ENCODE measurements at places on chromosomes 11 and 22.

GRCh38 chr11:19101796-19102520, 15.0 kb upstream of the ZDHHC13 start:
- DNase-seq: no peak

GRCh38 chr22:33565580-33565995, 354.7 kb downstream of the LARGE1 start:
- no peak for DNase-seq

DNA sequence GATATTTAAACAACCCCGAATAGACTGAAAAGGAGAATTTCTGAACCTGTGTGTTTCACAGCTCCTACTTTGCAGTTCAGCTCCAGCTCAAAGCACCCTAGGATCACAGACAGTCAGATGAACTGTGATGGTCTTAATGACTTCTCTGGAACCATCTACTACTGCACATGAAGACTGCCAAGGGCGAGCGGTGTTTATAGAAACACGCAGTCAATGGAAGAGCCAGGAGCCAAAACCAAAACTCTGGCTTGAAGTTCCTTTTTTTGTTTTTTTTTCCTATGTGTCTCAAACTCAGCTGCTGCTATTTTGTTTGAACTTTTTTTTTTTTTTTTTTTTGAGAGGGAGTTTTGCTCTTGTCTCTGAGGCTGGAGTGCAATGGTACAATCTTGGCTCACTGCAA, 382.6 kb upstream of the SYN3 start:
- no peak for DNase-seq

DNA sequence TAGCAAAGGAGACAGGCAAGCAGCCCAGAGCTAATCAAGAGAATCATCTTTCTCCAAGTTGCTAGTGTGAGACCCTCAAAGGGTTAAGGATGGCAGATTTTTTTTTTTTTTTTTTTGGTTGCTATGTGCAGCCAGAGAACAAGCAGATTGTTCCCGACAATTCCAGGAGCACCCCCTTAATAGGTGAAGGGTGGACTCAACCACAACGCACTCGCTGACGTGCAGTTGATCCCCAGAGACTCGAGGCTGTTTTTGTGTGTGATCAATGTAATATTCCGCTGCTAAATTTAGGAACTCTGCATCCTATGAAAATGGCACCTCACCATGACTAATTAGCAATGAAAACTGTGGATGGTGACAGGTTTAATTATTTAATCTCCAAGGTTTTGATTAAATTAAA, 789.0 kb downstream of the KCNA4 start:
- DNase-seq: no peak

DNA sequence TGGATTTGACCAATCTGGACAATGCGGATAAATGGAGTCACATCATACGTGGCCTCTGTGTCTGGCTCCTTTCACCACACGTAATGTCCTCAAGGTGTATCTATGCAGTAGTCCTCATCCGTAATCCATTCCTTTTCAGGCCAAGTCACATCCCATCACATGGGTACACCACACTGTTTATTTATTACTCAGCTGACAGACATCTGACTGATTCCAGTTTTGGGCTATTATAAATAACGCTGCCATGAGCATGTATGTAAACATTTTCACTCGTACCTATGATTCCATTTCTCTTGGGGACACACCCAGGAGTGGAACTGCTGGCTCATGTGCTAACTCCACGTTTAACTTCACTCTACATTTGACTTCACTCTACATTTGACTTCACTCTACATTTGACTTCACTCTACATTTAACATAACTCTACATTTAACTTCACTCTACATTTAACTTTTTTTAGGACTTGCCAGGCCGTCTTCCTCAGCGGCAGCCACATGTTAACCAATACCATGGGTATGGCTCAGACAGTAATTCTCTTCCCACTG, 52.1 kb downstream of the SHANK2 start:
- DNase-seq: no peak

DNA sequence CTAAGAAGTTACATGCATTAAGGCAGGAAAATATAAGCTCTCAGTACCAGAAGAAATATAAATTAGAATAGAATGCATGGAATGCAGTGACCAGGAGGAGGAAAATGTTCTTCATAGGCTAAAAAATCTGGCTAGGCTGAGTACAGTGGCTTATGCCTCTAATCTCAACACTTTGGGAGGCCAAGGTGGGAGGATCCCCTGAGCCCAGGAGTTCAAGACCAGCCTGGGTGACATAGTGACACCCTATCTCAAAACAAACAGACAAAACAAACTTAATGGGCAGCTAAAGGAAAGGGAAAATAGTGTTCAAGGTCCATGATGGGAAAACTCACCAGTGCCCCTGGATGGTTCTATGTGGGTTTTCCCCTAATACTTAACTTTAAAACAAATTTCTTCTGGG, 78.3 kb upstream of the RASSF10 start:
- no peak for DNase-seq

- no peak for DNase-seq
These were observed 3.3 kb upstream of the TRIM29 start for GRCh38 chr11:120141113-120141767.

DNA sequence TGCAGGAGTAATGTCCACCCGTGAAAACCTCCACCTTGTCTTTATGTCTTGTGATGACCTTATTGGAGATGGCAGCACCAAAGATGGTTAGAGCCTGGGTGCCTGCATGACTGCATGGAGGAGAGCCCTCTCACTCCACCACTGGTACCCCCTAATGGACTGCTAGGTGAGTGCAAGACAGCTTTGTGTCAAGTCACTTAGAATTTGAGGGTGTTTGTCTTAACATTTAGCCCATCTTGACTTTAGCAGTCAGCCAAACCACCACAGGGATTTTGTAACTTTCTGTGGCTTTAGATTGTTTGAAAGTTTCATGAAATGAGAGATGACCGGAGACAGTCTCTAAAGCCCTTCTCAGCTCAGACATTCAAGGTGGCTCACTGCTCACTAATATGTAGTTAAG, 232.9 kb upstream of the NCAM1 start:
- no peak for DNase-seq

GRCh38 chr22:35409783-35410662, 10.1 kb downstream of the MCM5 start:
- DNase-seq: no peak

DNA sequence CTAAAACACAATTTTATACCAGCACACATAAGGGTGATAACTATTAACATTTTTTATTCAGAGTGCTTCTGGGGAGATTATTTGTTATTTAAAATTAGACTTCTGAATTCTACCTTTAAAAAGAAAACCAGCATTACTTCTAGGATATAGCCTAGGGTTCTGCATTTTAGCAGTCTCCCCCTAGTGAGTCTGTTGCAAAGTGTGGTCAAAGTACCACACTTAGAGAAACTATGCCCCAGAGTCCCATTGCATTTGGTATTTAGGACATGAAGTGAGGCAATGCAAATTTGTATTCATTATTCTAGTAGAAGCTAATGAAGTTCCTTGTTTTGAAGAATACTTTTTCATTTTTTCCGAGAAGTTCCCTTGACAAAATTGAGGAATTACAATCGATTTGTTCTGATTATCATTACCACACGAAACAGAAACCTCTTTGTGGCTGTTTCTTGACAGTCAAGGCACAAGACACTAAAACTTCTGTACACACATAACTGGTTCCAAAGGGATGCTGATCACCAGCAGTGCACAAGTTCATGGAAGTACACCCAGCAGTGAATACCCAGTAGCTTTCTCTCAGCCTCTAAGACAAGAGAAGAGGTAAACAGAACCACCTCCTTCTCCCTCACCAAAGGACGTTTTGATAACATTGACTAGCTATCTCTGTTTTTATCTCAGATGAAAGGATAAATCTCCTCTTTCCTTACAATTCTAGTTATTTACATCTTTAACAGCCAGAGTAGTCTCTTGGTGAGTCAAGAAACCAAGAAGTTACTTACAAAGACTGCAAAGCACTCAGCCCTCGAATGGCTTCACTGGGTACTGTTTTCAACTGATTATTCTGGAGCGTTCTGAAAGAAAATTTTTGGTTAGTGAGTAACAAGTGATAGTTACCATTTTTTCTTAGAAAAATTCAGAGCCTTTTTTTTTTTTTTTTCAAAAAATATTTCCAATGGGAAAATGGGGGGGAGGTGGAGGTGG, 27.6 kb upstream of the CCDC34 start:
- peak; percentile 30 for DNase-seq

DNA sequence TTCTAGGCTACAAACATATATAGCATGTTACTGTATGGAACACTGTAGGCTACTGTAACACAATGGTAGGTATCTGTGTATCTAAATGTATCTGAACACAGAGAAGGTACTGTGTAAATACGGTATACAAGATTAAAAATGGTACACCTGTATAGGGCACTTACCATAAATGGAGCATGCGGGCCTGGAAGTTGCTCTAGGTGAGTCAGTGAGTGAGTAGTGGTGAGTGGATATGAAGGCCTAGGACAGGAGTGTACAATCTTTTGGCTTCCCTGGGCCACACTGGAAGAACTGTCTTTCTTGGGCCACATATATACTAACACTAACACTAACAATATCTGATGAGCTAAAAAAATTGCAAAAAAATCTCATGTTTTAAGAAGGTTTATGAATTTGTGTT, 21.4 kb downstream of the RNF141 start:
- no peak for DNase-seq

DNA sequence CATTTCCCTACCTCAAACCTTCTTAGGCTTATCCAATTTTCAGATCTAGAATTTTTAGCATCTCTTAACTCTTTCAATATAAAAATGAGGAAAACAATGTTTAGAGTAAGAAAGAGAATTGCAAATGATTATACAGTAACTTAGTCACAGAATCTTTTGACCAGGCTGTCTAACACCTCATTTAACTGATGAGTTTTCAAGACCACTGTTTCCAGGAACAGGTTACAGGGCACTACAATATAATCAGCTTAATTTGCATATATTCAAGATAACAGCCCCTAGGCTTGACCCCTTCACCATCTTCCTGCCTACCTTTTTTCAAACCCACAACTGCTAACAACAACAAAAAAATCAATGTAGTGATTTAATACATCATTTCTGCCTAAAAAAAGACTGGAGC, 12.7 kb downstream of the NUMA1 start:
- DNase-seq: no peak

Data from fibroblast of skin of left quadriceps (primary cell).